ENCODE measurements at places on chromosomes 16 and 17.

- no peak for DNase-seq
Measured at GRCh38 chr16:69329369-69330285, 761 bp downstream of the PDF start.

DNA sequence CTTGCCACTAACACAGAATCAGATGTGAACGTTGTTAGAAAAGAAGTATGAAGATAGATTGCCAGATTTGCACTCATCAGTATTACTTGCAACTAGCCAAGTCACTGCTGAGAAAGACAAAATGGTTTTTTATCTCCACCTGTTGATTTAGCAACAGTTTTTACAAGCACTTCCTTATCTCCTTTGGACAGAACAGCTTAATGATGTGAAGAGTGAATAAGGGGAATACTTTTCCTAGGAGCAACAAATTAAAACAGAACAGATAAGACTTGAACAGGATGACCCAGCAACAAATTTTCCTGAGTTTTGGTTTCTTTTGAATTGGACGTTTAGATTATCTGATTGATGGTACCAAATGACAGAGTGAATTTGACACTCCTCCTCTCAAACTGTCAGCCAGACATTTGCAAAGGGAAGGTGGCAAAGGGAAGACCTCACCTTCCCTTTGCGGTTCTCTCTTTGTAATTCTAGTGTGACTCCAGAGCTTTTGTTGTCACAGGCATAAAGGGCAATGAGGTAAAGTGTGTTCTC is 130.6 kb downstream of the NLK start:
- no peak for DNase-seq

GRCh38 chr17:27384261-27384701 is 72.0 kb upstream of the KSR1 start:
- no peak for DNase-seq

- DNase-seq = no peak
Measured at GRCh38 chr17:51653878-51654277, 393.5 kb downstream of the UTP18 start.

DNA sequence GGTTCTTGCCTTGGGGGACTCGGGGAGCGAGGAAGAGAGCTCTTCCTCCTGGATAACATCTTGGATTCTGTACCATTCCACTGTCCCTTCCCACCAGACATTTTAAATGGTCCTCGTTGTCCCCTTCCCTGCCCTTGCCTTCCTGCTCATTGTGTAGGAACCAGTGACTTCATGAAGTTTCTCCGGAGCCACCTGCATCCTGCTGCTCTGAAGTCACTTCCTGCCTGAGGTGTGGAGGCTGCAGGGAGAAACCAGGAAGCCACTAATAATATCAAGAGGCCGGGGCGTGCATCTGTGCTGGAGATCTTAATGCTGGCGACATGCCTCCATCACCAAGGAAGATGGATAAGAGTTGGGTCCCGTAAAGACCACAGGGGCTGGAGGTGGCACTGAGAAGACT is 6.2 kb upstream of the SLC16A13 start:
- DNase-seq = no peak

DNA sequence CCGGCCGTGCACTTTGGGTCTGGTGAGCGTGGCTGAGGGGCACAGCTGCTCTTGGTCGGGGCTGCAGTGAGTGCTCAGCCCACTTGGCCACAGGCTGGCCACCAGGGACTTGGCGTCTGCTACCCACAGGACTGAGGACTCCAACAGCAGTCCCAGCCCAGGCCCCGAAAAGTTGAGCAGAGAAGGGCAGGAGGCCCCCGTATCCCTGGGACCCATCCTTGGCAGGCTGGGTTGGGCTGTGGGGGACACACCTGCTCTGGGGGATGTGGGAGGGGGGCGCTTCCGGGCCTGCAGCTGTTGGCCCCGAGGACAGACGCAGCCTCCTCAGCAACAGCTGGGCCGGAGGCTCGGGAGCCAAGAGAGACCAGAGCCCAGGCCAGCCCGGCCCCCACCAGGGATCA is 19.4 kb upstream of the SSTR5 start:
- DNase-seq = no peak

DNA sequence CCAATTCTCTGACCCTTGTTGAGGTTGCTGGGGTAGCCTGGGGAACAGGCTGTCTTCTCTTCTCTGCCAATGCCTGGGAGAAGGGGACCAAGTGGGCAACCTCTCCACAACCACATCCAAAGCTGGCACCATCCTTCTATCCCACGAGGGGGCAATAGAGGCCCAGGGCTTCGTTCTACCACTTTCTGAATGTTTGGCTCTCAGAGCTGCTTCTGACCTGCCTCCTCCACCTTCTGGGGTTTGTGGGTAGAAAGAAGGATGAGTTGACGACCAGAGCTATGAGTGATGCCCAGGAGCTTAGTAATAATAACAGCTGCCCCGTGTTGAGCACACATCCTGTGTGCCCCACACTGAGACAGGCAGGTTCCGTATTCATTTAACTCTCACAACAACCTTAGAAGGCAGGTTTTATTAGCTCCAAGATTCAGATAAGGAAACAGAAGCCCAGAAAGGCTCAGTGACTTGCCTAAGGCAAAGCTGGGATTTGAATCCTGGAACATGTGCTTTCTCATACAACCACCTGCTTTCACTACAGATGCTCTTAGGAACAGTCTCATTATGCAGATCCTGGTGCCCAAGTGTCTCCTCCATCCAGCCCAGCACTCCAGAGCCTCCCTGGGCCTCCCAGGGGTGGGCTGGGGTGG is 11.1 kb downstream of the TSPOAP1 start:
- peak; percentile 58 for DNase-seq

GRCh38 chr16:89945654-89946053 is 2.9 kb upstream of the DEF8 start:
- DNase-seq = no peak

DNA sequence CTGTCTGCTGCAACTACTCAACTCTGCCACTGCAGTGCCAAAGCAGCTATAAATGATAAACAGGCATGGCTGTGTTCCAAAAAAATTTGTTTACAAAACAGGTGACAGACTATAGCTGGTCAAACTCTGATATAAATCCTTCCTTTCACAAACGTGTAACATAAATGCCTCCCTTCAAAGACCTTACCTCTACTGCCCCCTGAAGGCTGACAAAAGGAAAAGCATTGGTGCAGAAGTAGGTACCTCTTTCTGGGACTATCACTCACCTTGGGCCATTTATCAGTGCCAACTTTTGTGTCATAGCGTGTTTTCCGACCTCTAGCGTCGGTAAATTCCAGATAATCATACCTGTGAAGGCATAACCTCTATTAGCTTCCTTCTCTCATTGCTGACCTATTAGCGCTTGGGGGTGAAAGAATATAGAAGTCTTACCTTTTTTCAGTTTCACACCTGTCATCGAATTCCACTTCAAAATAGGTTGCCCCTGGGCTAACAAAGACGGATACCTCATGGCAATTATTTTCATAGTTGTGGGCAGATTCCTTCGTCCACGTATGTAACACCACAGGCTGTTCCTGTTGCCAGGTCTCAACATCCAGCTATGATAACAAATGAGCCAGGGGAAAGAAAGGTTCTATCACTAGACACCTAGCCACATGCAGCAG is 67.9 kb downstream of the ZZEF1 start:
- DNase-seq = no peak

Measured in stimulated activated CD8-positive, alpha-beta memory T cell treated with anti-CD3 and anti-CD28 coated beads, Interleukin-7, amount 100 ng/mL, for 4 hours (primary cell).